WTC11 (cell line): ENCODE measurements at places on chromosomes 1 and 21.

- peaks cover 52% of the 10 kb centered on the region for H3K4me1 ChIP-seq
- H3K27me3 ChIP-seq = no peaks in the 10 kb centered on the region
- no peaks in the 10 kb centered on the region for H3K36me3 ChIP-seq
- no peak overlapping the region for H3K4me3 ChIP-seq
These were observed 72.6 kb upstream of the IPO9 start for GRCh38 chr1:201756406-201756805.

- H3K4me3 ChIP-seq = no peak overlapping the region
- no peak for DNase-seq
- H3K36me3 ChIP-seq = no peaks in the 10 kb centered on the region
- H3K27ac ChIP-seq = no peak overlapping the region
- H3K4me1 ChIP-seq = peaks cover 18% of the 10 kb centered on the region
- H3K27me3 ChIP-seq = no peaks in the 10 kb centered on the region; the same call in 1 of the 2 replicates
These were observed 143.9 kb upstream of the KLHDC7A start for GRCh38 chr1:18336801-18337200.

- peak; percentile 86 for DNase-seq
- no peak overlapping the region for H3K27ac ChIP-seq
- H3K27me3 ChIP-seq = peaks cover 2% of the 10 kb centered on the region; the same call in 1 of the 2 replicates
- no peaks in the 10 kb centered on the region for H3K36me3 ChIP-seq
- peak overlapping the region; percentile 77 for H3K4me3 ChIP-seq
- H3K4me1 ChIP-seq = peaks cover 31% of the 10 kb centered on the region
These were observed 1.0 kb downstream of the PLEKHG5 start for GRCh38 chr1:6490181-6491080.

- no peak overlapping the region for H3K27ac ChIP-seq
- H3K4me1 ChIP-seq = peaks cover 14% of the 10 kb centered on the region
- H3K36me3 ChIP-seq = peaks cover 7% of the 10 kb centered on the region; the same call in 1 of the 2 replicates
- H3K27me3 ChIP-seq = no peaks in the 10 kb centered on the region
These were observed 26.5 kb downstream of the NIPAL3 start for GRCh38 chr1:24441996-24442668.

DNA sequence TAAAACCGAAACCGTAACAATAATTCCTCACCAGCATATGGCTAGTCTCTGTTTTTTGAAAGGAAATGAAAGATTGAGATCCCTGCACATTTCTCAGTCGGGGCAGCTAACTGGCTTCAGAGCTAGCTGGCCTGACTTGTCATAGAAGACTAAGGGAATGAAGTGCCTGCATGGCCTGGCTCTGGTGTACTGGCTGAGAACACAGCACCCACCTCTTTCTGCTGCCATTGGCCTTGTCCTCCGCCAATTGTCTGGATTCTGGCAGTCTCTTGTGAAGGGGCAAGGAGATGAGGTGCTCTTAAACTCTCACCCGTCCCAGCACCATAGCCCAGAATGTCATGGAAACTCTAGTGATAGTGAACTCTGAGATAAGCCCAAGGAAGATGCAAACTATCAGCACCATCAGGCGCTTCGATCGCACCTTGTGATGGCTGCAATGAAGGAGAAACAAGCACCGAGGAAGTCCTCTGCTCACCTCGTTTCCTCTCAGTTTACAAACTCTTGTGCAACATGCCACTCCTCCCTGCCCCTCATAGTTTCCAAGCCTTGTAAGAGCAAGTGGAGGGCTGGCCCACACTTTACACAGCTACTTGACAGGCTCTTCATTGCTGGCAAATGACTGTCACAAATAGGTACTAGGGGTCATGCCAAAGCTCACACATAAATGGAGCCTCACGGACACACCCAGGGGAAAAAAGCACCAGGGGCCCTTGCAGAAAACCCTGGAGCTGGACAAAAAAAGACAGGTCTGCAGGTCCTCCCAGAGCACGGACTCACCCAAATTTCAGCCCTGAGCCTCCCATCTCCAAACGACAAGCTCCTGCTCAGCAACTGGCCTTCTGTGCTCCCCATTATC is 16.4 kb downstream of the INPP5B start:
- H3K36me3 ChIP-seq = peaks cover 2% of the 10 kb centered on the region; the same call in 1 of the 2 replicates
- H3K27ac ChIP-seq = peak overlapping the region; percentile 70
- peaks cover 20% of the 10 kb centered on the region for H3K4me1 ChIP-seq
- H3K4me3 ChIP-seq = peak overlapping the region; percentile 94
- H3K27me3 ChIP-seq = no peaks in the 10 kb centered on the region

- H3K4me3 ChIP-seq = no peak overlapping the region
- H3K27ac ChIP-seq = no peak overlapping the region
- no peaks in the 10 kb centered on the region for H3K36me3 ChIP-seq
- peaks cover 24% of the 10 kb centered on the region for H3K4me1 ChIP-seq
These were observed 52.4 kb upstream of the CDC42BPA start for GRCh38 chr1:227370533-227371254.

- no peaks in the 10 kb centered on the region for H3K27me3 ChIP-seq
- no peak overlapping the region for H3K4me3 ChIP-seq
- H3K27ac ChIP-seq = no peak overlapping the region
- DNase-seq = no peak
- peaks cover 50% of the 10 kb centered on the region for H3K36me3 ChIP-seq
These were observed 4.1 kb downstream of the PYCR2 start for GRCh38 chr1:225919906-225920305.

DNA sequence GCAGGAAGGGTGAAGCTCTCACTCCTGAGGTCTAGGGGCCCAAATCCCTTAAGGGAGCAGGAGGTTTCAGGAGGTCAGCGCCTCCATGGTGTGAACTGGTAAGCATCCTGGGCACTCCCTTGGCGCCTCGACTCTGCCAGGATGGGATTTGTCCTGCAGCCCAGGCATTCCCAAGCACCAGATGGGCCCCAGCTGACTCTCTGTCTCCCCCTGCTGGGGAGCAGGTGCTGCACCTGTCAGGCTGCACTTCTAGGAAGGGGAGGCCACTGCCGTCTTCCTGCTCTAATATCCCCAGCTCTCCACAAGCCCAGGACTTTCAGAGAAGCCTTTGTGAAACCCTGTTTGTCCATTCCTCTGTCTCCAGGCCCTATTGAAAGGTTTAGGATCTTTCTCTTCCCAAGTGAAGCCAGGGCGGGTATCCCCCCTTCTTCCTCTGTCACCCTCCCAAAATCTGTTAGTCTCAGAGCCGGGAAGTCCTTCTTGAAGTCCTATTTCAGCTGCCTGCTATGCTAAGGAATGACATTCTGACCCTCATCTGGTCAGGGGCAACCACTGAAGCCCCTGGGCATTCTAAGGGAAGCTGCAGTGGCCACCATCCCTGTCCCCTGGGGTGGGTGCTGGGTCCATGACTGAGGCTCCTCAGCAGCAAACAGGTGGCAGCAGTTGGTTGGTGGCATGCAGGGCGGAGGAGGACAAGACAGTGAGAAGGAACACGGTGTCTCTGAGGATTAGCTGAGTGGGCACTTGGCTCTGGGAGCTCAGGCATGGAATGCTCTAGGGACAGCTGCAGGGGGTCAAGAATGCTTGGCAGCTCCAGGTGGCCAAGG is 3.2 kb downstream of the MYBPH start:
- H3K27me3 ChIP-seq = no peaks in the 10 kb centered on the region
- no peak overlapping the region for H3K27ac ChIP-seq
- DNase-seq = peak; percentile 88

GRCh38 chr1:98893371-98893770 is 111.3 kb downstream of the PLPPR5 start:
- 0 out of 2 replicates have a peak, but pooled peaks cover 3% of the 10 kb centered on the region for H3K36me3 ChIP-seq
- H3K27me3 ChIP-seq = no peaks in the 10 kb centered on the region
- no peak overlapping the region for H3K4me3 ChIP-seq
- H3K27ac ChIP-seq = no peak overlapping the region
- no peak for DNase-seq

- peaks cover 33% of the 10 kb centered on the region for H3K4me1 ChIP-seq
- H3K27me3 ChIP-seq = peaks cover 47% of the 10 kb centered on the region
- no peak overlapping the region; the same call in 1 of the 2 replicates for H3K27ac ChIP-seq
- DNase-seq = no peak
- H3K4me3 ChIP-seq = peak overlapping the region; percentile 87
- H3K36me3 ChIP-seq = no peaks in the 10 kb centered on the region
These were observed 222 bp upstream of the GIPC2 start for GRCh38 chr1:78045563-78045925.
